ENCODE measurements at places on chromosomes 2 and 18.

GRCh38 chr18:55319459-55320193, 268.4 kb downstream of the TCF4 start:
- DNase-seq = no peak

DNA sequence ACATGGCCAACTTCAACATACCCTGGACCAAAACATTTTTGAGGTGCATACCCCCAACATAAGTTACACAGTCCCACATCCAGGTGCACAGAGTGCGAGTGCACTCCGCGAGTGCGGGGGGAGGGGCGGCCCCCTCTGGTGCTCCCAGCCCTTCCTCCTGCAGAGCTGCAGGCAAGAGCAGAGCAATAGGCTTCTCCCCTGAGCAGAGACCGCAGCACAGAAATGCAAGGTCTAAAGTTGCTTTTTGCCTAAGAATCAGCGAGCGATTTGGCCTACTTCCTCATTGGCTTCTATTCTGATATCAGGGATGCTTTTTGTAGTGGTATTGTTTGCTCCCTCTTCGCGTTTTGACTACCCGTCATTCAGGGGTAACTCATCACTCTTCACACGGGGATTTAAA, 40.6 kb downstream of the BOLA3 start:
- no peak for DNase-seq

DNA sequence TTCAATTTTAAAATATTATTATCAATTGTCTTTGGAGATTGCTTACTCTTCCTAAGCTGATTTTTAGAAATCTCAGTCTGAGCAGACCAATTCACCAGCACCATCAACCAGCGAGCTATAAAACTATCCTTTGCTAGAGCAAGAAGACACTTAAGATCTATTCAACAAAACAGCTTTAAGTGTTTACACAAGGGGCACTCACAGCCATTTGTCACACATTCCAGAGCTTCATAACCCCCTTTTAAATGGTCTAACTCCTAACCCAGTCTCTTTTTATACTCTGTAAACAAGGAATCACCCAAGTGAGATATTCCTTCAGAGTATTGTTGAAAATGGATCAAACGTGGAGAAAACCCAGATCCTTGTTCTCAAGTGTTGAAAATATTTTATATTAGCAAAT, 1294.1 kb upstream of the CHAC2 start:
- DNase-seq = no peak

GRCh38 chr2:64768491-64769005, 114.8 kb upstream of the SERTAD2 start:
- no peak for DNase-seq

- DNase-seq = no peak
Measured at GRCh38 chr18:11747731-11748130, 58.7 kb downstream of the GNAL start.

- no peak for DNase-seq
Measured at GRCh38 chr2:215401896-215402379, 33.9 kb downstream of the FN1 start.

GRCh38 chr2:158232476-158232875, 130.8 kb downstream of the UPP2 start:
- DNase-seq = no peak

DNA sequence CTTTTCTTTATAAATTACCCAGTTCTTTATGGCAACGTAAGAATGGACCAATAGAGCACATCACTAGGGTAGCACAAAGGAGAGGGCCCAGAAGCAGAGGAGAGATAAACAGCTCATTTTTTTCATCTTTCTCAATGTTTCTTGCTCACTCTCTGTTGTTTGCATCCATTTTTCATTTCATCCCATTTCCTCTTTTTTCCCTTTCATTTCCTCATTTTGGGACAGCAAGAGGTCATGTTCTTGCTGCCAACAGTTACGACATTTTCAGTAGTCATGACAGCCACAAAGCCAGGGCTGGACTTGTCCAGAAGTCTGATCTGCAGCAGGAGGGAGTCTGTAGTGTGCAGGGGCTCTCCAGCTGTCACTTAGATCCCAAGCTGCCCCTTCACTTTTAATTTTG, 52.7 kb upstream of the CYP1B1 start:
- no peak for DNase-seq

GRCh38 chr2:172623249-172623965, 67.5 kb downstream of the PDK1 start:
- DNase-seq = no peak

- DNase-seq = no peak
Measured at GRCh38 chr2:190110699-190111098, 48.2 kb upstream of the MSTN start.

GRCh38 chr18:3236470-3236869, 11.1 kb upstream of the MYL12A start:
- DNase-seq = no peak

DNA sequence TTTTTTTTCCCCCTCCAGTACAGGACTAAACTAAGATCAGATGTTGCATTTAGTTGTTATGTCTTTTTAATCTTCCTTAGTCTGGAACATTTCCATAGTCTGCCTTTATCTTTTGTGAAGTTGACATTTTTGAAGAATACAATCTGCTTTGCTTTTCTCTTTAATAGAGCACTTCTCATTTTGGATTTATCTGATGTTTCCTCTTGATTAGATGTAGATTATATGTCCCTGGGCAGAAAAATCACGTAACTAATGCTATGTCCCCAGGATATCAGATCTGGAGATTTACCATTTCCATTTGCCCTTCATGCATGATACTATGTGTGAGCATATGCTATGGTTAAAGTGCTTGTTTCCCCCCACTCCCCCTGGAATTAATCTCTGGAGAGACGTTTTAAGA, 6.2 kb downstream of the ZNF638 start:
- no peak for DNase-seq

- DNase-seq = no peak
Measured at GRCh38 chr2:149451417-149452165, 121.2 kb downstream of the LYPD6 start.

- no peak for DNase-seq
Measured at GRCh38 chr2:24840962-24841945, 48.0 kb downstream of the CENPO start.

- DNase-seq = no peak
Measured at GRCh38 chr2:69237070-69237670, 149.9 kb downstream of the GFPT1 start.

GRCh38 chr2:95385570-95385984, 16.9 kb upstream of the FAHD2A start:
- no peak for DNase-seq

- DNase-seq = no peak
Measured at GRCh38 chr2:173750353-173750801, 214.8 kb downstream of the SP3 start.

DNA sequence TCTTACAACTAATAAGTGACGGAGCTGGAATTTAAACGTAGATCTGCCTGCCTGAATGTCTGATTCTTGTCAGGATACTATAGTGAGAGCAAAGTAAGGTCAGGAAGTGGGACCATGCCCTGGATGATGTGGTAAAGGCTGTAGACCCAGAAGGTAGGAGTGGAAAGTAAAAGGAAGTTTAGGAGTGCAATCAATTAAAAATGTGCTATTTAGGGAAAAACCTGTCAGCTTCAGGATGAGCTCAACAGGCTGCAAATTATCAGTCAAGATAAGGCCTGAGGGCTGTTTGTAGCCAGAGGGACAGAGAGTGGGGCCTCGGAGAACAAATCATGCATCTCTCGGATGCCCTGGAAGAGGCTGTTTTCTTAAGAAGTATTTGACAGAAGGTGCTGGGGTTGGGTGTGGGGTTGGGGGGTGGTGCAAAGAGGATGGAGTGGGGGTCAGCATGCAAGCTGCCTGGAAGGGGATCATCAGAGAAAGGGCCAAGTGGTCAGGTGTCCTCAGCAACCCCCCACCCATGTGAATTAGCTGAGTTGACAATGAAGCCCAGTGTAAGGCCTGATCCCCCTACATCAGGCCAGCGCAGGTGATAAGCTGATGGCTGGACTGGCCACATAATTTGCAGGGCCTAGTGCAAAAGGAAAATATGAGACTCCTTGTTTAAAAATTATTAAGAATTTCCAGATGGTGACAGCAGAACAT, 53.2 kb upstream of the MAPRE3 start:
- DNase-seq = no peak

- DNase-seq = no peak
Measured at GRCh38 chr2:55425431-55425831, 5.8 kb upstream of the CCDC88A start.

- no peak for DNase-seq
Measured at GRCh38 chr2:208491641-208492040, 85.0 kb downstream of the PTH2R start.

DNA sequence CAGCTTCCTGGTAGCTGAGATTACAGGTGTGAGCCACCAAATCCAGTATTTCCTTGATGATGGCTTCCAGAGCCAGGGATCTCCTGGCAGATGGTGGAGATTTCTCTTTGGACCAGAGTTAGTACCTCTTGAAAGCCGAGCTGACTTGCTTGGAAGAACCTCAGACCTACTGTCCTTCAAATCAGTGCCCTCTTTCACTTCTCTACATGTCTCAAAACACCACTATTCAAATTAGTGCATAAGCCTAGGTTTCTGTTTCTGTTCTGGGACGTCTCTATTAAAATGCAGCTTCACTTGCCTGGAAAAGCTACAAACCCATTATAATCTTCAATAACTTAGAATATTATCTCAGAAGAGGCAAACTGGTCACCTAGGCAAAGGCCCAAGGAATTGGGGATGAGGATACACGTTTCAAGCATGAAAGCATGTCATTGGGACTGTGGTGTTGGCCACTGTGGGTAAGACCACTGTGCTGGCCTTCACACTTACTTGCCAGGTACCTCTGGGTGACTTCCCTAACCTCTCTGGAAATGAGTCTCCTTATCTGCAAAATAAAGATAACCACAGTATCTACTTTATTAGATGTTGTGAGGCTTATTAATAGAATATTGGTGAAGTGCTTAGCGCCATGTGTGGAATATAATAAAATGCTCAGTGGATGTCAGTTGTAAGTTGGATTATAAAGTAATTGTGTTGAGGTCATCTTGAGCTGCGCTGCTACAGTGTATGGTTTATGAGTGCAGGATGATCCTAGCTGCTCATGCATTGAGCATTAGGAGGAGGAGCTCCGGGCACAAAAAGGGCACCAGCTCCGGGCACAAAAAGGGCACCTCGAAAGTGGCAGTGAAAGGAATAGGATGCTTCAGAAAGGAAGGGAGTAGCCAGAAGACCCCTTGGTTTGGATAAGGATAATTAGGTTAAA, 84.5 kb downstream of the DOCK10 start:
- no peak for DNase-seq

DNA sequence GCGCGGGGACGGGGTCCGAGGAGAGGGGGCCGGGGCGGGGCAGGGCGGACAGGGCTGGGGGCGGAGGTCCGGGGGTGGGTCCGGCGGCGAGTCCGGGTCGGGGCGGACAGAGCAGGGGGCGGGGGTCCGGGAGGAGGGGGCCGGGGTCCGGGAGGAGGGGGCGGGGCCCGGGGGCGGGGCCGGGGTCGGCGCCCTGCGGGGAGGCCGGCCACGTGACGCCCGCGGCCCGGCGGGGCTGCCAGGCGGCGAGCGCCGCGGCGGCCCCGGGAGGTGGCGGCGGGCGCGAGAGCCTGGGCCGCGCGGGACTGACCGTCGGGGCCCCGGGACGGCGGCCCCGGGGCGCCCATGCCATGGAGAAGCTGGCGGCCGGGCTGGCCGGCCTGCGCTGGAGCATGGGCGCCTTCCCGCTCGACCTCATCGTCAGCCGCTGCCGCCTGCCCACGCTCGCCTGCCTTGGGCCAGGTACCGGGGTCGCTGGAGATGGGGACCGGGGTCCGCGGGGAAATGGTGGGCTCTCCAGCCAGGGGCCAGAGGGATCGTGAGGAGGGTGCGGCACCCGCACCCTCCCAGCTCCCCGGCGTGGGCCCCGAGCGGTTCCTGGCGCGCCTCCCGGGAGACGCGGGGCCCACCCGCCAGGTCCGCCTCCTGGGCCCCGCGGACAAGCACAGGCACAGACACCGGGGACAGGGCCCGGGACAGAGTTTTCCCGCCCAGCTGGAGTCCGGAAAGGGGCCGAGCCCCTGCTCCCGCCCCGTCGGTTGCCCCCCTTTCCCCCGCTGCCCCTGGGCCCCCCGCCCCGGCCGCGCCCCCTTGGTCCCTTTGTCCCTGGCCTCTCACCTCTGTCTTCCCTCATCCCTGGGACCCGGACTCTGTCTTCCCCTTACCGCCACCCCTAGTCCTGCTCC, at the start of gene GAREM2:
Gene GAREM2, plus strand, starts transcription at position 218 of the 905 bp plus-strand sequence. Its CDS starts 133 bp downstream, at position 351.
- DNase-seq = no peak

GRCh38 chr2:159710601-159711180, 1.6 kb upstream of the MARCHF7 start:
- no peak for DNase-seq

GRCh38 chr2:8611700-8612099, 70.2 kb upstream of the ID2 start:
- no peak for DNase-seq

DNA sequence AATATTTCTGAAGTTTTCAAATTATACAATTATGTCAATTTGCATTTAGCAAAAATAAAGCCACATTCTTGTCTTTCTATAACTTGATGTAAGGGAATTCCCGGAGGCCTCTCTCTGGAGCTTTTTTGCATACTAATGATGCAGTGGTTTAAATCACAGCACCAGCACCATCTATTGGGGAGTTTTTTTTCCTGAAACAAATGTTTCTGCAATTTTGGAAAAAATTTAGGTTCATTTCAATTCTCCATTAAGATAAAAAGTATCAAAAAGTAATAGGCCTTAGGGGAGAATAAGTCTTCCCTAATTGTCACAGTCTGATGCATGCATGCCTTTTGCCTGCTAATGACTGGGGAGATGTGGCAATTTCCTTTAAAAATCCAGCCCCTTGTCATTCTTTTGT, 13.5 kb downstream of the CBLN2 start:
- DNase-seq = no peak

DNA sequence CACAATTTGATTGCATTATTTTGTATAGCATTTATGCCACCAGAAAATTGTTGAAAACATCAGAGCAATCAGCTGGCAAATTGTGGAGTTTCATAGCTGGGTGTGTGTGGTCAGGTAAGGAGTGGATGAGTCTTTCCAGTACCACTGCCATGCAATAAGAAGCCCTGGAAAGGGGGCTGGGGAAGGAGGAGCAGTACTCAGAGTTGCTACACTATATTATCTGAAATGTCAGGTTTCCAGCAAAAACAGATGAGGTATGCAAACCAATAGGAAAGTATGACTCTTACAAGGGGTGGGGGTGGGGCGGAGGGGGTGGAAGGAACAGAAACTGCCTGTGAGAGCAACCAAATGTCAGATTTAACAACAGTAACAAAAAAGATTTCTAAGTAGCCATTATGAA, 112.2 kb downstream of the SOS1 start:
- no peak for DNase-seq

GRCh38 chr2:60259781-60260180, 293.7 kb downstream of the BCL11A start:
- DNase-seq = no peak

DNA sequence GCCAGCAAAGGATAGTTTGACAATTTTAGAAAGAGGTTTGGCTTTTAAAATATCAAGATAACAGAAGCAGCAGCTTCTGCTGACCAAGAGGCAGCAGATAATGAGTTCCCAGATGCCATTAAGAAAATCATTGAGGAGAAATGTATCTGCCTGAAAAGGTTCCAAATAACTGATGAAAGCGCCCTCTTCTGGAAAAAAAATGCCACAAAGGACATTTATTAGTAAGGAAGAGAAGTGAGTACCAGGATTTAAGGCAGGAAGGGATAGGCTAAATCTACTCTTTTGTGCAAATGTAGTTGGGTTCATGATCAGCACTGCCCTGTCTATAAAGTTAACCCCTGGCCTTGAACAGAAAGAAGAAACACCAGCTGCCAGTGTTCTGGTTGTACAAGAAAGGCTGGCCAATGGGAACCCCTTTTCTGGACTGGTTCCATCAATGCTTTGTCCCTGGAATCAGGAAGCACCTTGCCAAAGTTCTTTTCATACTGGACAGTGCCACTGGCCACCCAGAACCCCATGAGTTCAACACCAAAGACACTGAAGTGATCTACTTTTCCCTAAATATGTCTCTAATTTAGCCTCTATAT, 40.6 kb downstream of the DHX57 start:
- DNase-seq = no peak

- no peak for DNase-seq
Measured at GRCh38 chr2:65053199-65053598, 3.0 kb upstream of the CEP68 start.
